ENCODE measurements at places on chromosomes 12 and 14. TPM values are rescaled to one million over a fixed set of nuclear protein-coding genes. Genes with fewer than 3 reads are reported as not detected.
A peak's percentile ranks its signal among the peaks of the same experiment; 100 is the strongest.

TSHR gene
- polyA plus RNA-seq = 0.01 TPM

- no peak overlapping the region for H3K4me3 ChIP-seq
- no peaks in the 10 kb centered on the region for H3K27me3 ChIP-seq
- peaks cover 3% of the 10 kb centered on the region for H3K4me1 ChIP-seq
- H3K36me3 ChIP-seq = no peaks in the 10 kb centered on the region
- peak overlapping the region; percentile 62 for H3K27ac ChIP-seq
Observed at GRCh38 chr14:91413547-91414474, 3.8 kb downstream of the CCDC88C start.

- no peaks in the 10 kb centered on the region for H3K4me1 ChIP-seq
- H3K36me3 ChIP-seq = no peaks in the 10 kb centered on the region
- peak; percentile 6 for DNase-seq
- no peaks in the 10 kb centered on the region for H3K27me3 ChIP-seq
- H3K27ac ChIP-seq = no peak overlapping the region
- no peak overlapping the region for H3K4me3 ChIP-seq
Observed at GRCh38 chr14:44529026-44529425, 21.9 kb upstream of the FSCB start.

- no peak overlapping the region for H3K4me3 ChIP-seq
- no peak for DNase-seq
- H3K27ac ChIP-seq = no peak overlapping the region
- no peaks in the 10 kb centered on the region for H3K36me3 ChIP-seq
Observed at GRCh38 chr12:48216785-48217184, 13.7 kb upstream of the OR10AD1 start.

GRCh38 chr14:93749076-93749420, 39.2 kb downstream of the PRIMA1 start:
- H3K4me1 ChIP-seq = no peaks in the 10 kb centered on the region
- H3K27me3 ChIP-seq = no peaks in the 10 kb centered on the region
- H3K4me3 ChIP-seq = no peak overlapping the region
- H3K36me3 ChIP-seq = no peaks in the 10 kb centered on the region
- DNase-seq = no peak

GRCh38 chr14:68624541-68625220, 168.2 kb downstream of the ZFP36L1 start:
- peaks cover 45% of the 10 kb centered on the region for H3K4me1 ChIP-seq
- no peaks in the 10 kb centered on the region for H3K27me3 ChIP-seq
- no peak for DNase-seq
- H3K27ac ChIP-seq = no peak overlapping the region

DNA sequence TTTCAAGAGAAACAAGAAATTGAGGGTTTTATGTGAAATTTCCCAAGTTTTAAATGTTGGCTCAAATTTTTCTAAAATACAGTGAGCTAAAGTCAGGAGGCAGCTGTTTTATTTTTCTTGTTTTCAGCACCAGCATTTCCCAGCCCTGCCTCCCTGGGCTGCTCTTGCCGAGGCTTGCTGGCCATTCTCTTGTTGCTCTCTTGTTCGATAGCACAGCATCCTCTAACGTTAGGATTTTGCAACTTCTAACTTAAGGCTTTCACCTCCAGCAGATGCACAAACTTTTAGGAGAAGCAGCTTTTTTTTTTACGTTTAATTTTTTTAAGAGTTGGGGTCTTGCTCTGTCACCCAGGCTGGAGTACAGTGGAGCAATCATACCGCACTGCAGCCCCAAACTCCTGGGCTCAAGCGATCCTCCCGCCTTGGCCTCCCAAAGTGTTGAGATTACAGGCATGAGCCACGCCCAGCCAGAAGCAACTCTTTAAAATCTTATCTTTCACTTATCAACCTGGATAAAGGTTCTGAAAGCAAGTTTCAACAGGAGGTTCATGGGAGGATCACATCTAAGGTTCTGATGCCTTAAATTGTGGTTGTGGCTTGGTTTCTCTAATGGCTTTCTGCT, 40.2 kb downstream of the B4GALNT3 start:
- H3K36me3 ChIP-seq = no peaks in the 10 kb centered on the region
- no peak overlapping the region for H3K27ac ChIP-seq
- no peaks in the 10 kb centered on the region for H3K27me3 ChIP-seq
- H3K4me3 ChIP-seq = no peak overlapping the region
- DNase-seq = no peak
